ENCODE measurements at places on chromosomes 16 and 17.
A peak's percentile ranks its signal among the peaks of the same experiment; 100 is the strongest.

DNA sequence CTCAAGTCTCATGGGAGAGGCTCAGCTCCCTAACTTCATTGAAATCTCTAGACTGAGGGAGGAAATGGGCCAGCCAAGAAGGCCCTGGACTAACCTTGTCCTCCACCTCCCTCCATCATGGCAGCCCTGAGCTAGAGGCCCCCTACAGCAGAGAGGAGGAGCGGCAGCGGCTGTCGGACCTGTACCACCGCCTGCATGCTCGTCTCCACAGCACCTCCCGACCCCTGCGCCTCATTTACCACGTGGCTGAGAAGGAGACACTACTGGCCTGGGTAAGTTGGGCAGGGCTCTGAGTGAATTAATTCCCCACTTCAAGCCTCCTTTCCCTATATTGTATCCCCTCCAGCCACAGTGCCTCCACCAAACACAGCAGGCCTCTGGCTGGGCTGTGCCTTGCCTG lies 3.8 kb upstream of the SYCE1L start:
- DNase-seq: no peak

GRCh38 chr17:13393841-13394710 lies 207.7 kb downstream of the HS3ST3A1 start:
- DNase-seq: no peak

GRCh38 chr16:4404247-4404966 lies 12.0 kb downstream of the CORO7 start:
- peak; percentile 51 for DNase-seq

DNA sequence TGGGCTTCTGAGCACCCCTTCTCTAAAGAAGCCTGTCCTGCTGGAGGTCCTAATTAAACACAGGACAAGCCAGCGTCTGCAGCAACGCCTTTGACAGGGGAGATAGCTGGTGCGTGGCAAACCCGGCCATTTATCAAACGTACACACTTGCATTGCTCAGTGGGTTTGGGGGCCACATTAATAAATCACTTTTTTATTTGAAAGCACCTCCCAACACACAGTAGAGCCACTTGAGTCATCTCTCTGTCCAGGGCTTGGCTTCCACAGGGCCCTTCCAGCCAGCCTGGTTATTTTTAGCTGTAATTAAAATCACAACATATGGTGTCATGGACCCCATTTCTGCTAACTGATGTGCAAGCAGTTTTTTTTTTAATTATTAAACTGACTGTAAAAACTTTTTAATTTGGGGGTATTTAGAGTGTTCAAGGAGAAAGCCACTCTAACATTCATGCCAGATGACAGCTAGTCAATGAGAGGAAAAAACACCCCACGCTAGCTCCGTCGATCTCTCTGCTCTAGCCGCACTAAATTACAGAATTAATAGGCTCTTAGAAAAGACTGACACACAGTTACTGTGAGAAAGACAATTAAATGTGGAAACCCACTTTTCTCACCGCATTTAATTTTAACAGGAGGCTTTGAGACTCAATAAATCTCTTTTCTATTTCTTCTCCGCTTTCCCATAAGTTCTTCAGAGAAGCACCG lies 201.0 kb upstream of the WSCD1 start:
- no peak for DNase-seq

DNA sequence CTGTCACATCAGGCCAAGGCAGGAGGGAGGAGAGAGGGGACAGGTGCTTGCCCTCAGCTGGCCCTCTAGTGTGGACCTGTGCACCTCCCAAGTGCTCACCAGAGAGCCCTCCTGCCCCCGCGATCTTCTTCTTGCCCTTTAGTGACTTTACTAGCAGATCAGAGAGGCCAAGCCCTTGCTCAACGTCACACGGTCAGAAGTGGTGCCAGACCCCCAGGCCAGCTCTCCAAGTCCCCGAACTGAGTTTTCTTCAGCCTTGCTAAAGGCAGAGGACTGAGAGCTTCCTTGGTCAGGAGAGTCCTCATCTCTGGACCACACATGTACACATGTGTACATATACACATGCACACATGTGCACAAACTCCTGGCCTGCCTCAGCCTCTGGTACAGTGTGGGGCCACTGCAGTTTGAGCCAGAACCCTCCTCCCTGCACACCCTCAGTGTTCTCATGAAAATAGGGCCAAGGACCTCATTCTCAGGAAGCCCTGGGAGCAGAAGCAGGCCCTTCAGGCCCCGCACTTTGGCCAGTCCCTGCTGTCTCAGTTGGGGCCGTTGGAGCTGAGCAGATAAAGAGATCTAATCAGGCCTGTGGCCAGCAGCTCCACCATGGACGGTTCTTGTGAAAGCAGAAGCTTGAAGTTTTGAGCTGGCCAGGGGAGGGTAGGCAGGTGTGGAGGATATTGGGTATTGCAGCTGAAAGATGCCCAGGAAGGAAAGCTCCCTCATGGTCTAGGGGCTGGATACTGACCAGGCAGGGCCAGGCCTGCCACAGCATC lies 7.4 kb upstream of the EPX start:
- DNase-seq: no peak

- no peak for DNase-seq
These were observed 4.3 kb downstream of the CNTNAP1 start for GRCh38 chr17:42686520-42687128.

DNA sequence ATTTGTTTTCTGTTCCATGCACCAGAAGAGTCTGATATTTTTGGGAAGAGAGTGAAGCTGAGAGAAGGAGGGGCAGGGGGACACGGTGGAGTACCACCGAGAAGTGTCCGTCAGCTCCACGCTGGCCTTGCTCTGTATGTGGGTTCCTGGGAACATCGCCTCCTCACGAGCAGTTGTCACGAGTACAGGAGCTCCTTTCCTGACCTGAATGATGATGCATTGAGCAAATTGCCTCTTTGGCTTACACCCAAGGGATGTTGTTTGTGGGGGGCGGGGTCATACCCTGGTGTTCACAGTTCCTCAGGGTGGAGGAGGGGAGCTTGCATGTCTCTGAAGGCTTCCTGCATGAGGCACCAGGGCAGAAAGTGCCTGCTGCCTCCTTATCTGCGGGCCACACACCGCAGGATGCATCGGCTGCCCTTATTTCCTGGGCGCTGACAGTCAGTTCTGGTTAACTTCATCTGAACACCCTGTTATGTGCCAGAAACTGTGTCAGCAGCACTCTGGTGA lies 36.2 kb downstream of the RGS9 start:
- DNase-seq: no peak

- DNase-seq: no peak
These were observed 70.2 kb downstream of the IRF8 start for GRCh38 chr16:85969159-85969558.

DNA sequence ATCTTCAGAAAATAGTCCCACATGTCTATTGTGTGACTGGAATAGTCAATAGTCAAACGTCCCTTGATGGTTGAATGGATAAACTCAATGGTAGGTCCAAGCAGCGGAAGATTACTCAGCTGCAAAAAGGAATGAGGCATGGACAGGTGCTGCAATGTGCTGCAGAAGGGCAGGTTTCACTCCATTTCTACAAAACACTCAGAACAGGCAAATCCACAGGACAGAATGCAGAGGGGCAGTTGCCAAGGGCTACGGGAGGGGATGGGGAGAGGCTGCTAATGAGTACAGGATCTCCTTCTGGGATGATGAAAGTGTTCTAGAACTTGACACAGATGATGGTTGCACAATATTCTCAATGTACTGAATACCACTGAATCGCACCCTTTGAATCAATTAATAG lies 151.0 kb downstream of the RBFOX3 start:
- no peak for DNase-seq

DNA sequence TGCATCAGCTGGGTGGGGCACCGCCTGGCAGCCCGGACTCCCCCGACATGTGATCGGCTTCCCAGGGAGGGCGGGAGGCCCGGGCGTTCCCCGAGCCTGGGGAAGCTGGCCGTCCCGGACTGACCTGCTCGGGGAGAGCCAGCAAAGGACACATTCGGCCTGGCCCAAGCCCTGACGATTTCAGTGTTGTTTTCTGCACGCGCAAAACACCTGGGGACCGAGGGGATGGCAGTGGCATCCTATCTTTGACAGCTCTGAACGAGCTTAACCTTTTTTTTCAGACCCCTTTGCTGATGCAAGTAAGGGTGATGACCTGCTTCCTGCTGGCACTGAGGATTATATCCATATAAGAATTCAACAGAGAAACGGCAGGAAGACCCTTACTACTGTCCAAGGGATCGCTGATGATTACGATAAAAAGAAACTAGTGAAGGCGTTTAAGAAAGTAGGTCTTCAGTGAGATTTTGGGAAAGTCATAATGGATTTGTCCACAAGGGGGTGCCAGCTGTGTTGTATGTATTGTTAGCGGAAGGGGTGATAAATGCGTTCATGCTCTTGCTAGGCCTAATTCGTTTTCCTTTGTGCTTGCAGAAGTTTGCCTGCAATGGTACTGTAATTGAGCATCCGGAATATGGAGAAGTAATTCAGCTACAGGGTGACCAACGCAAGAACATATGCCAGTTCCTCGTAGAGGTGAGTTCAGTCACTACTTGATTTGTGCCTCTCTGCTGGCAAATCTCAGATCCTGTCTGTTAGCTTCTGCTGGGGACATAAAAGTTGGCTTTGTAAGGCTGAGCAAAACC lies 1.0 kb downstream of the EIF1 start:
- DNase-seq: no peak

GRCh38 chr17:50367401-50367800 lies 5.6 kb downstream of the MRPL27 start:
- DNase-seq: no peak

DNA sequence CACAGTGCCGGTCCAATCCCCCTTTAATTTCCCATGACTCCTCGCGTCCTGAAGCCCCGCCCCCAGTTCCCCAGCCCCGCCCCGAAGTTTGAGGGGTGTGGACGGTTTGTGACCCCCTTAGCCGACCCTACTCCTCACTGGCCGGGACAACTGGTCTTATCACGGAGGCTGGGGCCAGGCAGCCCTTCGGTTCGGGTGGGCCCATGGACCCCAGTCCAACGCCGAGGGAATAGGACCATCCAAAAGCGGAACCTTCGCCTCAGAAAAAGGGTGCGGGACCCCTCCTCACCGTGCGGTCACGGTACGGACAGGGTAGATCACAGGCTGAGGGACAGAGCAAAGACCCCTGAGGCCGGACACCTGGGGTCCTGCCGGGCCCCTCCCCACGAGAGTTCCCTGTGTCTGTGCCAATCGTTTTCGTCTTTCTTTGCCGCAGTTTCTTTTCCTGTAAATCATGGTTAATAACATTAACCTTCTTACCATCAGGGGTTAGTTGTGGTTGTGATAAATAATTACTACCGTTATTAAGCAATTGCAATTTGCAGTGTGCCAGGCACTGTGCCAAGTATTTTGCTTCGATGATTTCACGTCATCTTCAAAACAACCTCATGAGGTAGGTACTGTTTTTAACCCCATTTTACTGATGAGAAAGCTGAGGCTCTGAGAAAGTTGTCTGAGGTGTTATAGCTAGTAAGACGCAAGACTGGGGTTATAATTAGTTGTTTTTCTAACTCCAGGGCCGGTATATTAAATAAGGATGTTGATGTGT lies 543 bp downstream of the TMUB2 start:
- DNase-seq: no peak

DNA sequence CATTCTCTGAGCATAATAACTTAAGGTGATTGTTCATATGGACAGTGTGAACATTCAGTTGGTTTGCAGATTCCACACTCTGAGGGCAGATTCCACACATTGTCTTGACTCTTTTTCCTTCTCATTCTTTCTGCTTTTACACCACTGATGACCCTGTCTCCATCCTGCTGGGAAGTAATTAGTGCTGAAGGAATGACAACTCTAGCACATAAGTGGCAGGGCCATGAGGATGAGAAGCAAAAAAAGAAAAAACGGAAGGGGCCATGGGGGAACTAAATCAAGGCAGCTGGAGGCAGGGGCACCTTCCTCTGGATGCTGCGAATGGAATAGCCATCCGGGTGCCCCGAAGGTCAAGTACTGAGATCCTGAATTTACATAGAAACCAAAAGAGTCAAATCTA lies 944.0 kb downstream of the KCNJ2 start:
- DNase-seq: no peak

DNA sequence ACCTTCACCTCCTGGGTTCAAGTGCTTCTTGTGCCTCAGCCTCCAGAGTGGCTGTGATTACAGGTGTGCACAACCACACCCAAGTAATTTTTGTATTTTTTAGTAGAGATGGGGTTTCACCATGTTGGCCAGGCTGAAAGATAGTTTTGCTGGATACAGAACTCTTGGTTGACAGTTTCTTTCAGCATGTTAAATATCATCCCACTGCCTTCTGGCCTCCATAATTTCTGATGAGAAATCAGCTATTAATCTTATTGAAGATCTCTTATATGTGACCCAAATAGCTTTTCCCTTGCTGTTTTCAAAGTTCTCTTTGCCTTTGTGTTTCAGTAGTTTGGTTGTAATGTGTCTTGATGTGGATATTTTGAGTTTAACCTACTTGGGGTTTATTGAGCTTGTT lies 50.3 kb upstream of the BRD7 start:
- no peak for DNase-seq

GRCh38 chr17:74749279-74750038 lies 1.0 kb downstream of the NHERF1 start:
- DNase-seq: peak; percentile 20

GRCh38 chr16:57701759-57702371 lies 7.3 kb downstream of the DRC7 start:
- no peak for DNase-seq

- DNase-seq: no peak
These were observed 10.3 kb downstream of the PIEZO1 start for GRCh38 chr16:88774544-88775393.

DNA sequence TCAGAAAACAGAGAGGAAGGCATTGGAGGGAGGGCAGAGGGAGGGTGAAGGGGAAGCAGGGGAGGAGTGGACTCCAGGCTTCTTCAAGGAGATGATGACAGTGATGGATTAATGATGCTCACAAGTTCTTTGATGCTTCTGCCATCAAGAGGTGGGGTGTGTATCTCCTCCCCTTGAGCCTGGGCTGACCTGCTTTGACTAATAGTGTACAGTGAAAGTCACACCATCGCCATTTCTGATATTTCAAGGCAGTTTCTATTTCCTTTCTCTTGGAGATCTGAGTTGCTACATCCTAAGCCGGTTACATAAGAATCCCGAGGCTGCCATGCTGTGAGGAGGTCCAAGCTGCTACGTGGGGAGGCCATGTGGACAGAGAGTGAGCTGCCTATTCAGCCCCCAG lies 312.5 kb downstream of the MAF start:
- no peak for DNase-seq

DNA sequence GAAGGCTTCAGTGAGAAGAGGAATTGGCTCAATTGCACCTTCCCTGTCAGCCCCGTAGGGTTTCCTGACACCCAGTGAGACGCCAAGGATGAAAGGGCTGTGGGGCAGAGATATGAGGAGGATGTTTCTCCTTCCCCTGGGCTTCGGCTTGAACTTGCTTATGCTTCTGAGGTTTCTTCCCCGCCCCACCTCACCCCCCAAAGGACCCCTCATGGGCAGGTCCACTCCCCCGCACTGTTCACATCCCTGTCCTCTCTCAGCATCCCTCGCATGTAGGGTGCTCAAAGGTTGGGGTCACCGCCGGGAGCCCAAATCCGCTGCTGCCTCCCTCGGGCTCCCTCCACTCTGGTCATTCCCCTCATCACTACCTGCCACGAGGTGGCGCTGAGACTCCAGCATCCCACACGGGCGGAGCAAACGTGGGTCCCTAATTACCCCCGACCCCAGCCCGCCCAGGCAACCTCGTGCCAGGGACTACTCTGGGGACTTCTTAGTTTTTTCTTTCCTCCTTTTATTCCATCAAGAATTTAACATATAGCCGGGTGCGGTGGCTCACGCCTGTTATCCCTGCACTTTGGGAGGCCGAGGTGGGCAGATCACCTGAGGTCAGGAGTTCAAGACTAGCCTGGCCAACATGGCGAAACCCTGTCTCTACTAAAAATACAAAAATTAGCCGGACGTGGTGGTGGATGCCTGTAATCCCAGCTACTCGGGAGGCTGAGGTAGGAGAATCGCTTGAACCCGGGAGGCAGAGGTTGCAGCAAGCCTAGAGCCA lies 3.3 kb upstream of the TRARG1 start:
- DNase-seq: peak; percentile 46

- DNase-seq: no peak
These were observed 11.1 kb upstream of the KCNJ12 start for GRCh38 chr17:21365016-21365415.
